ENCODE measurements at places on chromosomes 1 and 21.
A peak's percentile ranks its signal among the peaks of the same experiment; 100 is the strongest.

- no peak for DNase-seq
These were observed 601 bp downstream of the CCT8 start for GRCh38 chr21:29072873-29073221.

DNA sequence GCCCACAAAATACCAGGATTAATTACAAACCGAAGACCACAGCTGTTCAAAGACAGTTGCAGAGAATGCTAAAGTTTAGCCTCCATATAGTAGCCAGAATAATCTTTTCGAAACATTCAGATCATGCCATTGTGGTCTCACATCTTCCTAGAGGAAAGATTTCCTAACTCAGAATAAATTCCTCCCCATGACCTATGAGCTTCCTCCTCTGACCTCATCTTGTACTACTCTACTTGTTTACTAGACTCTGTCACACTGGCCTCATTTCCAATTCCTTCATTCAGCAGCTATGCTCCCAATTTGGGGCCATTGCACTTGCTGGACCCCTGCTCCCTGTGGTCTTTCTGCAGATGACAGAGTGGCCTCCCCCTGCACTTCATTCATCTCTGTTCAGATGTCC, 71.8 kb upstream of the LRRC53 start:
- DNase-seq, result no peak

DNA sequence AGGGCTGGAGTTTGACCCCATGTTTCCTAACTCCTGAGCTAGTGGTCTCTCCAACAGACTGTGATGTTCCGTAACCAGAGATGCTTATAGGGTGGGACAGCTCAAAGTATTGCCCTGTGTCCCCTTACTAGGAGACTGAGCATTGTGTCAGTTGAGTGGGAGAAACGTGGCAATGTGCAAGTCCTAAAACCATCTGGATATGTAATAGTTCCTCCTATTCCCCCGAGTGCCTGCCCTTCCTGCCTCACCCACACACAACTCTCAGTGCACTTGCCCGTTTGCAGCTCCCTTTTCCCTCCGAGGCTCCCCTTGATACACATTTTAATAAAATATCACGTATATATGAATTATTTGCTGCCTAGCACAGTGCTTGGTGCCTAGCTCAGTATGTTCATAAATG, 3.4 kb downstream of the PIGV start:
- no peak for DNase-seq

DNA sequence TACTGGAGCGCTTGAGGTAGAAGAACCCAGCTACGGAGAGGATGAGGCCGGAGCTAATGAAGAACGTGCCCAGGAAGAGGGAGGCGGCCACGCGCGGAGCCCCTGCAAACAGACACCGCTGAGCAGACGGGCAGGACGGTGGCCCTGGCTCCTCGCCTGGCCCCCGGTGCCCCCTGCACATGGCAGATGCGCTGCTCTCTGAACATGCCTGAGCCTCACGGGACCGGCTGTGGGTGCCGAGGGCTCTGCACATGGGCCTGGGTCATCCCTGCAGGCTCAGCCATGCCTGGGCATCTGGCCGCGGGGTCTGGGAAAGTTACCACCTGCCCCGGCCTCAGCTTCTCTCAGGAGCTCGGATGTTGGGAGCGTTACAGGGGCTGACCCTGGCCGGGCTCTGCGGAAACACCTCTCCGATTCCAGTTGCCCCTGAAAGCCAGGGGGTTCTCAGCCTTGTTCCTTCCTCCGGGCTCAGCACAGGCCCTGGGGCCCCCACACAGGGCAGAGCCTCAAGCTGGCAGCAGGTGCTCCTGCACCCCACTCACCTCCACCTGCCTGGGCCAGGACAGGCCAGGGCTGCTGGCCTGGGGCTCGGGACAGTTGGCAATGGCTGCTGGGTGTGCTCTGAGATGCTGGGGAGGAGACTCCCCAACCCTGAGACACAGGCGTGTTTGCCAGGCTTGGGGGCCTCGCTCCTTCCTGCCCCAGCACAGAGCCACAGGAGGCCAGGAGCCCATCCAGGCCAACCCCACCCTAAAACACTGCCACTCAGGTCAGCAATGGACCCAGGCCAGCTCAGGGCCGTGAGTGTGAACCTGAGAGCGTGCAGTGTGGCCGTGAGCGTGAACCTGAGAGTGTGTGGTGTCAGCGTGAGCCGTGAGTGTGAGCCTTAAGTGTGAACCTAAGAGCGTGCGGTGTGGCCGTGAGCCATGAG, 12.1 kb upstream of the RNF223 start:
- DNase-seq, result no peak

GRCh38 chr1:116207126-116207735, 96.0 kb downstream of the MAB21L3 start:
- DNase-seq, result no peak

DNA sequence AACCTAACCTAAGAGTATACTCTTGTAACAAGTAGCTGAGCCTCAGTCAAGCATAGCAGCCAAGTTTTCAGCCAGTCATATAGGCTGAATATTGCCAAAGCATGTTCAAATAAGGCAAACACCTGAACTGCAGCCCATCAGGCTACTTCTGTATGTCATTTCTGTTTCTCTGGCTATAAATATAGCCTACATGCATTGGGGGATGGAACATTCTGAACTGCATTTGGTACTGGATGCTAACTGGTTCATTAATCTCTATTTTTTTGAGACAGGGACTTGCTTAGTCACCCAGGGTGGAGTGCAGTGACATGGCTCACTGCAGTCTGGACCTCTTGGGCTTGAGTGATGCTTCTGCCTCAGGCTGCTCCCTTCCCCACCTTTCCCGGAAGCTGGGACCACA, 37.3 kb downstream of the MAST2 start:
- no peak for DNase-seq

DNA sequence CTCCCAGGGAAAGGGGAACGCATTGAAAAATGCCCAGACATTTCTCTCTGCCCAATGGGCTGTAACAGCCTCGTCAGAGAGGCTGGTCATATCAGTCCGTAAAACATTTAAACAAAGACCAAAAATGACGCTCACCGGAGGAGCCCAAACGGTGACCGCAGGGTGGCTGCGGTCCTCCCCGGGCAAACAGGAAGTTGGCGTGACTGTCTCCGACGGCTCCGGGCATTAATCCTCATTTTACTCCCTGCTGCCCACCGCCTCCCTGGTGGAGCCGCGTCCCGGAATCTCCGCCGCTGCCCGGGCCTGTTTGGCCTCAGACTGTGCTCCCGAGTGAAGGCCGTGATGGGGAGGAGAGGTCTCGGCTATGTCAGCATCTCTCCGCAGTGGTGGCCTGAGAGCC, 9.9 kb downstream of the PRDM16 start:
- no peak for DNase-seq

DNA sequence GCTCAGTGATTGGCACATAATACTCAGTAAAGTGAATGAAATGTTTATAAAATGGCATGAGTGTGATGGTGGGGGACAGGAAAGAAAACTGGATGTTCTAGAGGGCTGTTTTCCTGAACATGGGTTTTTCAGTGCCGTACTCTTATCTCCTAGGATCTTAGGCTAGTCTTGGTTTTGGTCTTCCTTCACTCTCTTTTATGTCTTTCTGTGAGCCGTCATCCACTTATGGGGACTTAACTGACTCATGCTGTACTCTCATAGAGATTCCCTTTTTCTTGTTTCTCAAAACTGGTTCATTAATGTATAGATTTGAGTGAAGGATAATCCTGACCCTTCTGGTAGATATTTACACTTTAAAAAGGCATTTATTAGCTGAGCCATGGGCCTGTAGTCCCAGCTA, 16.6 kb downstream of the AGO3 start:
- no peak for DNase-seq

DNA sequence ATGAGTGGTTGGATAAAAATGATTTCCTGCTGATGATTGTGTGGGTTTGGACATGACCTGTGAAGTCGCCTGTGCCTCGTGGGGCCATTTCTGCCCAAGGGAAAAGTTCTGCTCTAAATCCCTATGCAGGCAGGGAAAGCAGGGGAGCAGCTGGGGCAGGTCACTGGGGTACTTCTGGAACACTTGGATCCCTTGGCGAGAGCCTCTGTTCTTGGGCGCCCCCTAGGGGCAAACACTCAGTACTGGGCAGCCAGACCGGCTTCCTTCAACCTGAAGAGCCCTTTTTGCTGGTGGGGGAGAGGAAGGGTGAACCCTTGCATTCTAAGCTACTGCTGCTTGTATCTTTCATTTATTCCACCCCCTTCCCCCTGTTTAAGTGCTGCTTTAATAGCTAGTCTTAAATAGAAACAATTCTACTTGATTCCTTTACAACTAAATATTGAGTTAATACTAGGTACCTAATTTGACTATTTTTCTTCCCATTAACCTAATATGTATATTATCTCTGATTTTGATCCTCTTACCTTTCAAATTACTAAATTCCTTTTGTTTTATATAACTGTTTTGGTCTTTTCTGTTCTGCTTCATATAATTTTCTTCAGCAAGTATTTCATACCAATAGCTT, 5.1 kb upstream of the CLEC20A start:
- DNase-seq, result peak; percentile 12

DNA sequence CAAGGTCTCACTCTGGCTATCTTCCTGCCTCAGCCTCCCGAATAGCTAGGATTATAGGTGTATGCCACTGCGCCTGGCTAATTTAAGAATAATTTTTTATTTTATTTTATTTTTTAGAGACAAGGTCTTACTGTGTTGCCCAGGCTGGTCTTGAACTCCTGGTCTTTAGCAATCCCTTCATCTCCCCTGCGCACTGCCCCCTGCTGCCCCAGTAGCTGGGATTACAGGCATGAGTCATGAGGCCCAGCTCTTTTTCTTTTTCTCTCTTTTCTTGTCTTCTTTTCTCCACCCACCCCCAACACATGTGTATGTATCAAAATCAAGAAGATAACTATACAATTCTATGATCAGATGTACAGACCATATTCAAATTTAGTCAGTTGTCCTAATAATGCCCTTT, 87.2 kb downstream of the PEX14 start:
- DNase-seq, result no peak

- no peak for DNase-seq
These were observed 889.2 kb downstream of the TTLL7 start for GRCh38 chr1:83109692-83110091.

GRCh38 chr1:203428981-203429599, 46.5 kb upstream of the PRELP start:
- no peak for DNase-seq

- no peak for DNase-seq
These were observed 83.3 kb downstream of the ABCA4 start for GRCh38 chr1:94037392-94038229.

All from stimulated activated CD8-positive, alpha-beta memory T cell treated with anti-CD3 and anti-CD28 coated beads, Interleukin-4, amount 100 ng/mL, for 1 hour (primary cell).